ENCODE measurements at places on chromosomes 11 and 22.

GRCh38 chr22:39453765-39454378 lies 2.9 kb upstream of the MGAT3 start:
- H3K27me3 ChIP-seq = peaks cover 4% of the 10 kb centered on the region
- no peaks in the 10 kb centered on the region for H3K4me1 ChIP-seq
- H3K36me3 ChIP-seq = no peaks in the 10 kb centered on the region
- no peak overlapping the region for H3K27ac ChIP-seq
- H3K4me3 ChIP-seq = no peak overlapping the region

DNA sequence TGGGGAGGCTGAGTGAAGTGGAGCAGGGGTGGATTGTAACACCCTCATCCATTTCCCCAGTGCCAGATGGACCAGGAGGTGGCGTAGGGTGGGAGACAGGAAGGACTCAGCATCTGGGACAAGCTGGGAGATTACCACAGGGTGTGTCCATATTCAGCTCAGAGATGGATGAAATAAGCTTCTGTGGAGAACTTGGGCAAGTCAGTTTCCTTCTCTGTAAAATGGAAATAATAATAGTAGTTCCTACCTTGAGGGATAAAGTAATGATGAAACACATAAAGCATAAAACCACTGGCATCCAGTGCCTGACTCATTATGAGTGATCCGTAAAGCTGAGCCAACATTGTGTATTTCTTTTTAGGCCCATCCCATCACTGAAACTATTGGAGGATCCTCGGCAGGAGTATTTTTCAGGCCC lies 607 bp upstream of the ROBO4 start:
- no peaks in the 10 kb centered on the region for H3K27me3 ChIP-seq
- no peaks in the 10 kb centered on the region for H3K36me3 ChIP-seq
- peak overlapping the region; percentile 80 for H3K27ac ChIP-seq
- no peak for DNase-seq

DNA sequence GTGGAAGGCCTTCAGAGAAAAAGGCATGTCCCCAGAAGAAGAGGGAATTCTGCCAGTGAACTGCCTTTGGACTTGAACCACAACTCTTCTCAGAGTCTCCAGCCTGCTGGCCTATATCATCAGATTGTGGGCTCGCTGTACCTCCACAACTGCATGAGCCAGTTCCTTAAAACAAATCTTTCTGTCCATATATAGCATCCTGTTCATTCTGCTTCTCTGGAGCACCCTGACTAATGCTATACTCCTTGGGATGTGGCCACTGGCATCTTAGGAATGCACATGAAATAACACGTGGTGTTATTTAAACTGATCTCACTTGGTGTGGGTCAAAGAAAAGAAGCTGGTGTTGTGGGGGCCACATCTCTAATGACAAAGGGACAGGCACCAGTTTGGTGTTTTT lies 58.3 kb upstream of the VSTM5 start:
- no peaks in the 10 kb centered on the region for H3K36me3 ChIP-seq
- no peak overlapping the region for H3K27ac ChIP-seq
- H3K4me3 ChIP-seq = no peak overlapping the region
- DNase-seq = no peak

GRCh38 chr22:50576070-50576469 lies 2.2 kb downstream of the CPT1B start:
- DNase-seq = no peak
- no peaks in the 10 kb centered on the region for H3K27me3 ChIP-seq
- no peaks in the 10 kb centered on the region for H3K4me1 ChIP-seq
- H3K27ac ChIP-seq = no peak overlapping the region

GRCh38 chr11:75946531-75947530 lies 131.8 kb downstream of the UVRAG start:
- peak overlapping the region; percentile 71 for H3K27ac ChIP-seq
- H3K4me1 ChIP-seq = peaks cover 12% of the 10 kb centered on the region
- no peak overlapping the region for H3K4me3 ChIP-seq

- no peaks in the 10 kb centered on the region for H3K27me3 ChIP-seq
- no peaks in the 10 kb centered on the region for H3K4me1 ChIP-seq
- DNase-seq = no peak
- no peak overlapping the region for H3K27ac ChIP-seq
Observed at GRCh38 chr22:48945621-48946458, 881.8 kb downstream of the BRD1 start.

GRCh38 chr22:33274214-33275072 lies 216.3 kb upstream of the SYN3 start:
- no peak for DNase-seq
- no peaks in the 10 kb centered on the region for H3K27me3 ChIP-seq
- H3K27ac ChIP-seq = no peak overlapping the region
- no peaks in the 10 kb centered on the region for H3K4me1 ChIP-seq

GRCh38 chr11:82315093-82315492 lies 418.6 kb downstream of the FAM181B start:
- no peaks in the 10 kb centered on the region for H3K27me3 ChIP-seq
- no peak overlapping the region for H3K27ac ChIP-seq
- H3K36me3 ChIP-seq = no peaks in the 10 kb centered on the region
- DNase-seq = no peak

- H3K4me3 ChIP-seq = no peak overlapping the region
- peaks cover 5% of the 10 kb centered on the region for H3K4me1 ChIP-seq
- DNase-seq = peak; percentile 25
- no peaks in the 10 kb centered on the region for H3K36me3 ChIP-seq
Observed at GRCh38 chr11:8259306-8259959, 4.2 kb downstream of the LMO1 start.

GRCh38 chr11:17590463-17590862 lies 43.4 kb downstream of the OTOG start:
- no peak overlapping the region for H3K4me3 ChIP-seq
- no peaks in the 10 kb centered on the region for H3K27me3 ChIP-seq
- DNase-seq = no peak
- H3K36me3 ChIP-seq = no peaks in the 10 kb centered on the region
- H3K27ac ChIP-seq = no peak overlapping the region

GRCh38 chr11:114172055-114172861 lies 112.7 kb downstream of the ZBTB16 start:
- H3K4me1 ChIP-seq = peaks cover 92% of the 10 kb centered on the region
- H3K36me3 ChIP-seq = no peaks in the 10 kb centered on the region
- DNase-seq = no peak
- peak overlapping the region; percentile 93 for H3K27ac ChIP-seq
- no peak overlapping the region for H3K4me3 ChIP-seq
- H3K27me3 ChIP-seq = no peaks in the 10 kb centered on the region

- H3K4me3 ChIP-seq = peak overlapping the region; percentile 90
- H3K36me3 ChIP-seq = no peaks in the 10 kb centered on the region
- DNase-seq = no peak
- peaks cover 2% of the 10 kb centered on the region for H3K27me3 ChIP-seq
- no peaks in the 10 kb centered on the region for H3K4me1 ChIP-seq
Observed at GRCh38 chr11:118436639-118437207, 431 bp downstream of the KMT2A start.

DNA sequence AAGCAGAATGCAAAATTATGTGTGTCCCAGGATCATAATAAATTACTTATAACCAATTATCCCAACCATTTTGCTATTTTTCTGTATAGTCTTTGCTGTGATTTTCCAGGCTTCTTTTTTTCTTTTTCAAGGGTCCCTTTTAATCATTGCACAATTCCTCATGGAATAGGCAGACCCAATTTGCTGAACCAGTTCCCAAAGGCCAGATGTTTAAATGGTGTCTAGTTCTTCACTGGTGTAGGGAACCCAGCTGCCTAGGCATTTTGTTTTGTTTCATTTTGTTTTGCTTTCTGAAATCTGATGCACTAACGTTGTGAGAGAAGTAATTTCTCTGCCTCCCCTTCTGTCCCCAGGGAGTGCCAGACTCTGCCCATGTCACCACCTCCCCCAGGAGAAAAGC lies 60.4 kb downstream of the CHST1 start:
- no peak overlapping the region for H3K27ac ChIP-seq
- H3K36me3 ChIP-seq = no peaks in the 10 kb centered on the region

DNA sequence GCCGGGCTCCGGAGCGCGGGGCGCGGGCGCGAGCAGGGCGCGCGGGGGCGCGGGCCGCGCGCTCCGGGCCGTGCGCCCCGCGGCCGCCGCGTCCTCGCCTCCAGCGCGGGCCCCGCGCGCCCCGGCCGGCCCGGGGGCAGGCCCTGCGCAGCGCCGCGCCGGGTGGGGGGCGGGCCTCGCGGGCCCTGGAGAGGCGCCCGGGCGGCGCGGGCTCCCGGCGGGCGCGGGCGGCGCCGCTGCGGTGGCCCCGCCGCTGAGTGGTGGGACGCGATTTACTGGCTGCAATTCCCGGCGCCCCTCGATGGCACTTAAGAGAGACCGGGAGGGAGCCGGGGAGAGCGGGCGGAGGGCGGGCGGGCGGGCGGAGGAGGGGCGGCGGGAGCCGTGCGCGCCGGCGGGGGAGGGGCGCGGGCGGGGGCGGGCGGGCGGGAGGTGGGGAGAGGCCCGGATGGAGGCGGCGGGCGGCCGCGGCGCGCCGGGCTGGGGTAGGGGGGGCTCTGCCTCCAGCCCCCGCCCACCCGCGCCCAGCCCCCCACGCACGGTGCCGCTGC lies 73.2 kb upstream of the TCF20 start:
- DNase-seq = no peak
- peak overlapping the region; percentile 32 for H3K4me3 ChIP-seq
- H3K4me1 ChIP-seq = no peaks in the 10 kb centered on the region

Data from breast epithelium (tissue), 4 donors.